ENCODE measurements at places on chromosomes 5 and 9.
A peak's percentile ranks its signal among the peaks of the same experiment; 100 is the strongest.

- DNase-seq: no peak
Measured at GRCh38 chr9:136328011-136328621, 777 bp downstream of the GPSM1 start.

DNA sequence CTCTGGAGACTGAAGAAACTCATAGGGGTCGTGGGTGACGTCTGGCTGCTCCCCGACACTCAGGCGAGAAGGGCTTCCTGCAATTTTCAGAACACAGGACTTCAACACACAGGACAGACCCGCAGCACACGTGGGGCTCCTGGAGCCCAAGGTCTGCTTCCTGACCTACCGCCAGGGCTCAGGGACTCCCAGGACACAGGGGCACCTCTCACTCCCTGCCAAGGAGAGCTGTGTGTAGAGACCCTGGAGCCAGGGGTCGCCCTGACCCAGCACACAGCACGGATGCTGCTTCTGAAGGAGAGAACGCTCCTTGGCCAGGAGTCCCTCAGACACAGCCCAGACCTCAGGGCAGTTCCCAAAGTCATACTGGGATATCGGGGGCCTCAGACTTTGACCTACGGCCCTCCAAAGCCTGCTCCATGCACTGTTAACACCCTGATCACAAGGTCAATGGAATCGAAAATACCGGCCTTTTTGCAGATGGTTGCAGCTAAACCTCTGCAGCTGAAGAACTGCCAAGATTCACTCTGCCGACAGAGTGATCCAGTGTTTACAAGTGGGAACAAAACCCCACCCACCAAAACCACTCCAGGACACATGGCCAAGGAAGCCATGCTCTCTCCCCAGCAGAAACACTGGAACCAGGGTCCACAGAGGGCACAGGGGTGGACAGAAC is 13.8 kb upstream of the ZDHHC11 start:
- no peak for DNase-seq

GRCh38 chr9:19146441-19147024 is 19.2 kb upstream of the PLIN2 start:
- DNase-seq: no peak

- DNase-seq: peak; percentile 43
Measured at GRCh38 chr9:135602789-135603481, 36.4 kb downstream of the GLT6D1 start.

DNA sequence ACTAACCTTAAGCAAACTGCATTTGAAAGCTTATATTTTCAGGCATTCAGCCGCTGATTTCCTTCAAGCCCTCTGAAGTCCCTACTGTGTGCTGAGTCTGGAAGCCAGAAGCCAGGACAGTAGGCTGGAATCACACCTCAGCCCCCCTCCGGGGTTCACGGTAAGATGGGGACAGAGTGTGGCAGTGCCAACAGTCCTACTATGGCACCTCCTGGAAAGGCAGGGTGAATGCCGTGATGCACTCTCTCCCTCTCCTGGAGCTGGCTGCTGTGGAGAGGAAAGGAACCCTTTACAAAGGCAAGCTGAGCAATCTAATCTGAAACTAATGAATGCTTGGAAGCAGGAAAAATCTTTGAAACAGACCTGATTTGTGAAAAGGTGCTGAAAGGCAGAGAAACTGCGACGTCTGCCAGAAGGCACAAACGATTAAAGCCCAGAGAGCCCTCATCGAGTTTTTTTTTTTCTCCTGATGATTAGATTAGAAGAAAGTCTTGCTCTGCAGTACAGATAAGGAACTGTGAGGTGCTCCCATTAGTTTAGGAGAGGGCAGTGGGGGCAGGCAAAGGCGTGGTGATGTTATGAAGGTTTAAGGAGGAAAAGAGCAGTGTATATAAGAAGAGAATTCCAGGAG is 21.0 kb downstream of the ANKH start:
- no peak for DNase-seq

DNA sequence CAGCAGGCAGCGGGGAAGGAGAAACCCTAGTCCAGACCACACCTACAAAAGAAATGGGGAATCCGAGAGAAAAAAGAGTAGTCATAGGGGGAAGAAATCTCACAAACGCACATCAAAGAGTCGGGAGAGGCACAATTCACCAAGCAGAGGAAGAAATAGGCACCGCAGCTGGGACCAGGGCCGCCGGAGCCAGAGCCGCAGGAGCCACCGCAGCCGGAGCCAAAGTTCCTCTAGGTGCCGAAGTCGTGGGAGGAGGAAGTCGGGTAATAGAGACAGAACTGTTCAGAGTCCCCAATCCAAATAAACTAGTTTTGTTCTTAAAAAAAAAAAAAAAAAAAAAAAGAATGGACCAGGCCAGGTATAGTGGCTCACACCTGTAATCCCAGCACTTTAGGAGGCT is 29.3 kb downstream of the REEP5 start:
- no peak for DNase-seq

- no peak for DNase-seq
Measured at GRCh38 chr9:68802525-68803015, 97.5 kb downstream of the PIP5K1B start.

DNA sequence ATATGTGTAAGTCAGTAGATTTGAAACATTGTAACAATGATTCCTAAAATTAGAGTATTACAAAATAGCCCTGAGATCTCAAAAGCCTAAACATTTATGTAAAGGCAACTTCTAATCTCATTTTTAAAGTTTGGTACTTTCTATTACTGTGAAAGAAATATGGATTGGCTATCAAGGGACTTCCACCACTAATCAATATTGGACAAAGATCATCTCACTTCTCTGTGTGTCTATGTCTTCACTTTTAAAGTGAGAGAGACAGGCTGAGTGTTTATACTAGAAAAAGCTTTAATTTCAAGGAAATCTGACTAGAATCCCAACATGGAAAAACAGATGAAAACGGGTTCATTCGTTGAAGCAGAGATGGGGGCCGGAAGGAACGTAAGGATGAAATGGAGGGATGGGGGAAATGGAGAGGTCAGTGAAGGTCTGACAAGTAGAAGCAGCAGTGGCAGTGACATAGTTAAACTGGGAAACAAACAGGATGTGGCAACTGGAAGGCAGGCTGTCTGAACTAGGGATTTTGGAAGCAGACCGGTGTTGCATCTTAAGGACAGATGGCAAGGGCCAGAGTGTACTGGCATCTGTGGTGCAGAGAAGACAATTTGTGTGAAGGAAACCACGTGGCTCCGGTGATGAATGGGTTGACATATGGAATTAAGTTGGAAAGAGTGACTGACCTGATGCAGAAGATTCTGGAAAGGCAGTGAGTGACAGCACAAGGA is 60.8 kb downstream of the PDE4D start:
- no peak for DNase-seq

- DNase-seq: no peak
Measured at GRCh38 chr5:82511134-82511533, 233.0 kb upstream of the RPS23 start.

Data from CD4-positive, alpha-beta T cell treated with Interleukin-21 for 1 hour (primary cell).